ENCODE measurements at places on chromosomes 6 and 20.

GRCh38 chr20:3670511-3670910, 7.3 kb upstream of the GFRA4 start:
- no peak for DNase-seq

DNA sequence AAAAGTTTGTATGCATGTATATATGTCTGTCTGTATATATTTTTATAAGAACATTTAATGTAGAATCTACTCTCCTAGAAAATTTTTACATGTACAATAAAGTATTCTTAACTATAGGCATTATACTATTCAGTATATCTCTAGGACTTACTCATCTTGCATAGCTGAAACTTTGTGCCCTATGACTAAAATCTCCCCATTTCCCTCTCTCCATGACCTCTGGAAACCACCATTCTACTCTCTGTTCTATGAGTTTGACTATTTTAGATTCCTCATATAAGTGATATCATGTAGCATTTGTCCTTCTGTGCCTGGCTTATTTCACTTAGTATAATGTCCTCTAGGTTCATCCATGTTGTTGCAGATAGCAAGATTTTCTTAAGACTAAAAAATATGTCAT, 205.1 kb upstream of the SMLR1 start:
- DNase-seq = no peak

GRCh38 chr6:108587258-108588059, 26.7 kb downstream of the FOXO3 start:
- DNase-seq = no peak

GRCh38 chr6:132192631-132193030, 208.6 kb downstream of the MOXD1 start:
- no peak for DNase-seq

DNA sequence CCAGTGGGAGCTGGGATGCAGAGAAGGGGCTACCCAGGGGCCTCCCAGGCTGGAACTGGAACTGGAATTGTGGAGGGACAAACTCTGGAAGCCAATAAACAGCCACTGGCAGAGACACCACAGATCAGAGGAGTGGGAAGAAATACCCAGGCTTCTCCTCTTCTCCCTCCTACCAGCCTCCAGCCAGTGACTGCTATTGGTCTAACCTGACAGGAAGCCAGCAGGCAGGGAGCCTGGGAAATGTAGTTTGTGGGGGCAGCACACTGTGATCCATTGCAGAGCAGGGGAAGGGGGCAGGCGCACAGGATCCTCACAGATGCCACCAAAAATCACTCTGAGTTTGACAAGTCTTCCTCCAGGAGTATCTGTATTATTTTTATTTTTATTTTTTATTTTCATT, 12.1 kb upstream of the MLN start:
- DNase-seq = no peak

DNA sequence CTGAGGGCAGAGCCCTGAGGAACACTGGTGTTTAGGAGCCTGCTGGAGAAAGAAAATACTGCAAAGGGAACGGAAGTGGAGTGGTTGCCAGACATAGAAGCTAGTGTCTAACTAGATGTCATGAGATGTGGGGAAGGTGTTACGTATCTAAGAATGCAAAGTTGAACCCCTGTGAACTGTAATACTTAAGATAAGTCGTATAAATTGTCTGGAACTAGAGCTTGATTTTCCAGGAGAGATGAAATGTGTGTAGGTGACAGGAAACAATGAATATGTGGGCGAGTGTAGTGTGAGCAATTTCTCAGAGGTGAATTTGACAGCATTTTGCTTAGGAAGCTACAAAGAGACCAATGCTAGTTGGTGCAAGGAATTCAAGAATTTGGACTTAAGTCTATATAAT, 27.9 kb downstream of the ESR1 start:
- DNase-seq = no peak

DNA sequence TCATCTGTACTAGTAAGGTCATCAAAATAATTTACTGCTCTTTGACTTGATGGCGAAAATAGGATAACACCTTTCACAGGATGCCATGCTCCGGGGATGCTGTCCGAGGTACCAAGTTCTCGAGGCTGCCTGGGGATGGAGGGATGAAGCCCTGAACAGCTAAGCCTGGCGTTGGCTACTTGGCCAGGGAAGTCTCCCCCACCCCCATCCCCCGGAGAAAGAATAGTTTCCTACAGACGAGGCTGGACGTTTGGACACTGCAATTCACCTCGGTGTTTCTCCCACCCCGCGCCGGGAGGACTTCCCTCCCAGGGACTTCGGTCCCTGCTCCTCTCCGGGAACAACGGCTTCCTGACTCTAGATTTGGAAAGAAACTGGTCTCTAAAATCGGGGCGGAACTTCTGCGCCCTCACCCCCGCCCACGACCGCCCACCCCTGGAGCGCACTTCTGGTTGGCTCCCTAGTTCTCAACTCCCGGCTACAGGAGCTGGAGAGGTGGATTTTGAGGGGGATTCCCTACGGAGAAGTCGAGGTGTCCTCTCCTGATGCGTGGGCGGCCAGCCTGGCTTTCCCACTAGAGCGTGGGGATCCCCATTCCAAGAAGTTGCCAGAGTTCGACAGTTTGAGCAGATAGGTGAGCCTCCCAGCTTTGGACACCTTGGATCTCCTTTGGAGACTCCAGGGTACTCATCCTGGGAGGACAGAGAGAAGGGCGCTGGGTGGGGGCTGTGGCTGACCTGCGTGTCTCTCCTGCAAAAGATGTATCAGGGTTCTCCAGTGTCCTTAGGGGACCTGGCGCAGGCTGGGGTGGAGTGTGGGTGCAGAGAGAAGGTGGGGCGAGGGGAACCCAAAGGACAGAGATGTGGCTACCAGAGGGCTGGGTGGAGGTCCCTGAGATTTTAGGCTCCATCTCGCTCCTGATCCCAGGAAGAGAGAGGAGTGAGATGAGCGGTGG, 1.1 kb downstream of the PCSK2 start:
- no peak for DNase-seq

DNA sequence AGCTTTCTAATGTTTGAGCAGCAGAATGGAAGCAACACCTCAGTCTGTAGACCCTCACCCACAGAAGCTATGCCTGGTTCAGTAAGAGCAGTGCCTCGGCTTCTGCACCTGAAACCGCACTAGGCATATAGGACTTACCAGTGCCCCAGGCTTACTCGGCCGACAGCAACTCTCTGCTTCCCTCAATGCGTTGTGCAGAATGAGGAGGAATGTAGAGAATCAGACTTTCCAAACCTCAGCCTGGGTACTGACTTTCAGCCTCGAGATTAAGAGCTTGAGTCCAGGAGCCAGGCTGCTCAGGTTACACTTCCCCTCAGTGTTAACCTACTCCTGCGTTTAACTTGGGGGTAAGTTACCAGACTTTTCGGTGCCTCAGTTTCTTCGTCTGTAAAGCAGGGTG, 8.6 kb downstream of the EYA2 start:
- no peak for DNase-seq

GRCh38 chr6:18323935-18324705, 59.8 kb upstream of the DEK start:
- no peak for DNase-seq

GRCh38 chr6:164290101-164290500, 875.6 kb downstream of the QKI start:
- no peak for DNase-seq

- DNase-seq = no peak
Measured at GRCh38 chr6:130961148-130961547, 101.9 kb downstream of the EPB41L2 start.

- DNase-seq = no peak
Measured at GRCh38 chr6:106844930-106845329, 129.6 kb downstream of the CD24 start.

DNA sequence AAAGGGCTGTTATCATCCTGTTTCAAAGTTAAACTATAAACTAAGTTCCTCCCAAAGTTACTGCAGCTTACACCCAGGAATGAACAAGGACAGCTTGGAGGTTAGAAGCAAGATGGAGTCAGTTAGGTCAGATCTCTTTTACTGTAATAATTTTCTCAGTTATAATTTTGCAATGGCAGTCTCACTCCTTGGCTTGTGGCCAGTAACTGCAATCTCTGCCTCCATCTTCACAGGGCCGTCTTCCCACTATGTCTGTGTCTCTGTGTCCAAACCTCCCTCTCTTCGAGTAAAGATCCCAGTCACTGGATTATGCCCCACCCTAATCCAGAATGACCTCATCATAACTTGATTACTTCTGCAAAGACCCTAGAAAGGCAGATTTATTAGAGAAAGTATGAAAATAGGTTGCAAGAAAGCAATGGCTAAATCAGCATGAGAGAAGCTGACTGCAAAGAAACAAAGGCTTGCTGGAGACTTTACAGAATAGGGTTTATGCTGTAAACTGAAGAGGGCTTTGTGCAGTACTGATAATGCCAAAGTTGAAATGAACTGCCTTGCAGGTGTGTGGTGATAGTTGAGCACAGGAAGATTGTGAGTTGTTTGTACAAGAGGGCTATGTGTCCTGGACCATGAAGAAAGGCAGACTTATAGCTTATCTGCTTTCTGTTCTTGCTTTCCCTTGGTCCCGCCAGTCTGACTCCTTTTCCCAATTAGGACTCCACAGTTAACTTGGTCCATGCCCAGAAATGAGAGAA, 28.4 kb downstream of the GPX6 start:
- DNase-seq = no peak

GRCh38 chr6:8879334-8879733, 444.0 kb upstream of the SLC35B3 start:
- DNase-seq = no peak

DNA sequence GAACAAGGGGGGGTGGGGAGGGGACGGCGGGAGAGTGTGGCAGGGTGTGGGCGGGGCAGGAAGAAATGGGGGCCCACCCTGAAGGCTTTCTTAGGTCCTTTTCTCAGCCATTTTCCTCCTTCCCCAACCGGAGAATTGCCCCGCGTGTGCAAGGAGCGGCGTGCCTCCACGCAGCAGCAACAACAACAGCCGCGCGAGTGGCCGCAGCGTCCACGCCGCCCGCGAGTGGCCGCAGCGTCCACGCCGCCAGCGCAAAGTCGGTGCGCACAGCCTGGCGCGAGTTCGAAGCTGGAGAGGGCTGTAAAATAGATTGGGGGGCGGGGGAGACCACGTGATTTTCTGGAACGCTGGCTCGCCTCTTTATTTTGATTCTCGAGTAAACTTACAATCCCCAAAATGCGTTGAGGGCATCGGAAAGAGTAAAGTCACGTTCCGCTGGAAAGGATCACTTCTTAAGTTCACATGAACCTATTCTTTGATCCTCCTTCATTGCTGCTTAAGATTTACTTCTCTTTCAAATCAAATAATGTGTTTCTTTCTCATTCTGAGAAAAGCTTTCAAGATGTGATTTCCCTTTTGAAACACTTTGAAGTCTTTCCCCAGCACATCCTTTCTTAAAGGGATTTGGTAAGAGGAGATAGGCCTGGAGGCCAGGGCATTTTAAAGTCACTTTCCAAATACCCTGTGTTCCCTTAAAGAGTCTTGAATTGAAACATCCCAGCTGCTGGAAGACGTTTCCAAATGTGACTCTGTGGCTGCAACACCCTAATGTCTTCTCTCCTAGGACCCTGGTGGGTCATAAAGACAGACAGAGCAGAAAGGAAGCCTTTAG, 66.7 kb upstream of the ZNF217 start:
- peak; percentile 20 for DNase-seq

DNA sequence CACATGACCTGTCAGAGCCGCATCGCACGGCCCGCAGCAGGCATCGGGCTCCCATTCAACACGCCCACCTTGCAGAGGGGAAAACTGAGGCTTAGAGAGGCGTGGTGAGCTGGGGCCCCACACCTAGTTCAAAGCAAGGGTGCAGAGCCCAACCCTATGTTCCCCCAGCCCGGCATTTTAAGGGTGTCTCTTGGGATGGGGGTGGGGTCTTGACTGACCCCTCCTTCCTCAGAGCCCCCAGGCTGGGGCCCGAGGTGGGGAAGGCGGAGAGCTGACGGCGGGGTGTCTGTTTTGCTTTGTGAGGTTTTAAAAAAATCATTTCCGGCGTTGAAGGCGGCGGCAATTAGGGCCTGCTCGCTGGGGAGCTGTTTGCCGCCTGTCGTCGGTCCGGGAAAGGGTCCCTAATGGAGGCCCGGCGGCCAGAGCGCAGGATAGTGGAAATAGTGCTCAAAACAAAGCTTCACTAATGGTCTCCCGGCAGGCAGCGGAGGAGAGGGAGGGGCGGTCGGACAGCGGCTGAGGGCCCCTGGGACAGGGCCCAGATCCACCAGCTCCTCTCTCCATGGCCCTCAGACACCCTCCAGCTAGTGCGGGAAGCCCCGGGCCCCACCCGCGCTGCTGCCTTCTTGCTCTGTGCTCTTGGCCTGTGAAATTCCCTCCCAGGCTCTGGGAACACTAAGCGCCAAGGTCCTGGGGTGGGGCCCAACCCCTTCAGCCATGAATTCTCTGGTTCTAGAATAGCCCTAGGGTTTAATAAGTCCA, 11.9 kb downstream of the VSTM2L start:
- DNase-seq = no peak

DNA sequence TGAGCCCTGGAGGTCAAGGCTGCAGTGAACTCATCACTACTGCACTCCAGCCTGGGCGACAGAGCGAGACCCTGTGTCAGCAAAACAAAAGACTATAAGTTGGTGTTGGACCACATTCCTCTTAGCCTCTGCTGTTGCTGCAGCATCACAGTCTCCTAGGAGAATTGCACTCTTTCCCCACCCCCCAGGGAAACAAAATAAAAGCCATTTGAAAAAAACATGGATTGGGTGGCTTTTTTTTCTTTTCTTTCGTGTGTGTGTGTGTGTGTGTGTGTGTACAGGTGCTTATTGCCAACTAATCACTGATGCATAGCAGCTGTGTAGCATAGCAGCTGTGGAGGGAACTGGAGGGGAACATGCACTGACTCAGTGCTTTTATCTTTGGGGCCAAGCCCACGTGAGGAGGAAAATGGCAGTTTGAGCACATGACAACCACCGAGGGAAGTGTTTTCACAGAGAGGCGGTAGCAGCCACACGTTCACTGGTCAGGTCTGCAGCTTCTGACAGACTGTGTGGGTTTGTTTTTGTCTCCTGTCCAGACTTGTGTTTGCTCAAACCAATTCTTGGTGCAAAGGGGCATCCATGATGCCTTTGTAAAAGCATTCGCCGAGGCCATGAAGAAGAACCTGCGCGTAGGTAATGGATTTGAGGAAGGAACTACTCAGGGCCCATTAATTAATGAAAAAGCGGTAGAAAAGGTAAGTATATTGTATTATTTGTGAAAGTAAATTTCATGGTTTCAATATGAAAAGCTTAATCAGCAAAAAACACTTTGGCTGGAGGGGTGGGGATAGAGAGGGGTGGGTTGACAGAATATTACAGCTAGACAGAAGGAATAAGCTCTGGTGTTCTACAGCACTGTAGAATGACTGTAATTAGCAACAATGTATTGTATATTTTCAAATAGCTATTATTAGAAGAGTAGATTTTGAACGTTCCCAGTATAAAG, 27.7 kb downstream of the ALDH5A1 start:
- DNase-seq = no peak

DNA sequence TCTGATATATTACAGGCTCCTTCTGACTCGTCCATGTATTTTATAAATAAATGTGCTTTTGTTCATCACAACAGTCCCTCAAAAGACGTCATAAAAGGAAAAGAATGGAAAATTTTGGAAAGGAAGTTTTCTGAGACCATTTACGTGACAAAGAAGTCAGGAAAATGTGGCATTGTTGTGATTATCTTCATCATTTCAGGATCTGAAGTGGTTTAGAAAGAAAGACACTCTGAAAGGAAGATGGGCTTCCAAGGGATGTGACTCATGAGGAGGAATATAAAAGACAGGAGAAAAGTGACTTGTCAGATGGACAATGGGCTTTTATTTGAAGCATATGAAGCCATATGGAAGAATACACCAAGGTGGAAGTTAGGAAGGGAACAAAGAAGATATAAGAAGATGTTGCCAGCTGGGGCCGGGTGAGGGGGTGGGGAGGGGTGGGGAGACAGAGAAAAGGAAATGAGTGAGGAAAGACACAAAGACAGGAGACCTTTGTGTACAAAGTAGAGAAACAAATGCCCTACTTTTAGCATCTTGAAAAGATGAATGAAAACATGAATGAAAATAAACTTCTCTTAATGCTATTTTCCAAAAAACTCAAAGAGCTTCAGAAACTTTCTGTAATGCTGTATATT, 190.3 kb upstream of the PREP start:
- DNase-seq = no peak
